ENCODE measurements at places on chromosomes 7 and 10.

DNA sequence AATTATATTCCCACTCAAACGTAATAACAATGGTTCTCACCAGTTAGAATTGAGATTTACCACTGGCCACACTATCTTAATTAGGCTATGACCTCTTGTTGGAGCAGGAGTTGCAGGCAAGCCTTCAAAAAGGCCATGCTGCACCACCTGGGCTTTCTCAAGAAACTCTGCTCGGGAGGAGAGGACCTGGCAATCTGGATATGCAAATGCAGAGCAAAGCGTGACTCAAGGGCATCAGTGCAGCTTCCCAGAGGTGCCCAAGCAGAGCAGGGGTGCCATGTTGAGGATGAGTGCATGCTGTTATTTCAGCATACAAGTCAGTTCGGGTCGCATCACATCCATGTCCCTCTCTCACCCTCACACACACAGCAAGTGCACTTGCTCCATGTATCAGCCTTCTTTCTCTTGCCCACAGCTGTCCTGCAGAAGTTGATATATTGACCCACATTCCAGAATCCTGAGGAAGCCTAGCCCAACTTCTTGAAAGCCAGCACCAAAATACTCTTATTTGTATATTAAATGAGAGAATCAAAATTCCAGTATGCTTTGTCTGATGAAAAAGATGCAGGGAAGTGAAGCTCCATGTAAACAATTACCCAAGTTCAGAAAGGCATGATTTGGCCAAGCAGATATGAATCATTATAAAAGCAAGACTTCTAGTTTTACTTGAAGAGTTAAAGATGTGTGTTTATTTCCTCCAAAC, 55.7 kb upstream of the IL6 start:
- no peak for DNase-seq

- DNase-seq: no peak
Observed at GRCh38 chr7:30921540-30922401, 10.1 kb downstream of the AQP1 start.

DNA sequence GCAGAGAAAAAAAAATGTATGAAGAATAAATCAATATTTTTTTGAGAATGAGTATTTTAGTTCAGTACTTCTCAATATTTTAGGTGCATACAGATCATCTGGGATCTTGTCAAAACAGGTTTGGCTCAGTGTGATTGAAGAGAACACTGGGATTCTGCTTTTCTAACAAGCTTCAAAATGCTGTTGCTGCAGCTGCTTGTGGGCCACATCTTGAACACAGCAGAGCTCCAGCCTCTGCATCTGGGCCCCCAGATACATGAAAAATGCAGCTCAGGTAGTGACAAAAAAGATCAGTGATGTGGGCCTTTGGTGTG, 1177.1 kb upstream of the C7orf33 start:
- DNase-seq: no peak

DNA sequence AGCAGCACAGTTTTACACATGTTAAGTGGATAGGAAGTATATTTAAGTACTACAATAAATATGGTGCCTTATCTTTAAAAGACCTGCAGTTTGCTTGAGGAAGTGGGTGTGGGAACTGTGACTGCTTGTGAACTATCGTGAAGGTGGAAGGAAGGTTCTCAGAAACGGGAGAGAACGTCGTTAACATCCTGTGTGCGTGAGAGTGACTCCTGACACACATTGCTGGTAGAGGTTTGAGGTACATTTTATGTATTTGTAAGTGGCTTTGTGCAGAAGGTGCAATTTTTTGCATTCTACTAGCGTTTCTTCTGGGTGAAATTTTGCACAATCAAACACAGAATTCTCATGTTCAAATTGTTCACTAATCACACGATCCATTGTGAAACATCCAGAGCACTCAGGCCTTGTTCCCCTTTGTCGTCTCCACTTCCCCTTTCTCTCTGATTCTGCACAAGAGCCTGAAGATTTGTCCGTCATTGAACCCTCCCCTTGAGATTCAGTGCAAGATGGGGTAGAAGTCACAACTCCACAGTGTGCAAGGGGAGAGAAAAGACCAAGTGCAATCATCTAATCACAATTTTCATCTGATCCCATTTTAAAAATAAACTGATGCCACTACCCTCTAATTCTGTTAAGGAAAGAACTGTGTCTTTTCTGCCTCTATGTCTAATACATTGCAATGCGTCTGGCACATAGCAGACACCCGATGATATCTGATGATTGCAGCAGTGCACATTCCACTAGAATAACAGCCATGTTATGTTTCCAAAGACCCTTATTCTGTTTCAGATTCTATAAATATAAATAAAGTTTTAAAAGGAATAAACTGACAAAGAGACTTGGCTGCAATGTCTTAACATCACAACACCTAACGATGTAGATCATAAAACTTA, 279.9 kb downstream of the NEBL start:
- no peak for DNase-seq

- no peak for DNase-seq
Observed at GRCh38 chr10:58064714-58065528, 202.8 kb downstream of the IPMK start.

GRCh38 chr7:9890092-9890491, 1083.6 kb upstream of the PHF14 start:
- no peak for DNase-seq

GRCh38 chr10:75401569-75402485, at the start of gene ZNF503:
ZNF503 (minus strand) TSS chr10:75401764; CDS start chr10:75401419, 345 bp downstream.
- no peak for DNase-seq

- peak; percentile 50 for DNase-seq
Observed at GRCh38 chr7:100435401-100436304, 644 bp downstream of the PPP1R35 start.

GRCh38 chr10:28806951-28807759, 129.8 kb downstream of the BAMBI start:
- DNase-seq: no peak

- no peak for DNase-seq
Observed at GRCh38 chr7:66639773-66640172, 11.1 kb downstream of the KCTD7 start.

DNA sequence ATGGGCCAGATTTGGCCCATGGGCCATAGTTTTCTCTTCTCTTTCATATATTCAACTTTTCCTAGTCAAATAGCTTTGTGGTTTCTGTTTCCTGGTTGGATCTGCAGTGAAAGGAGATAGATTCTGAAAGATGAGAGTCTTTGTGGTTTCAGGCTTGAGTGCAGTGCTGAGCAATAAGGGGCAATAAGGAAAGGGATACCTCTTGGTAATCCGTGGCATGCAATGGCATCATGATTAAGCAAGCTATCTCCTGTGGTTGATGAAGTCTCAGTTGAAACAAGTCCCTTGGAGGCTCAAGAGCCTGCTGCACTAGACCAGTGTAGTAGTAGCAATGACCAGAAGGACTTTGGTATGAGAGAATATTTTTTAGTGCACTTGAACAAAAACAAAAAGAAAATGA, 187.7 kb upstream of the CNTNAP2 start:
- DNase-seq: no peak

GRCh38 chr7:144545330-144545729, 141.8 kb upstream of the NOBOX start:
- no peak for DNase-seq
